ENCODE measurements at places on chromosomes 12 and 14.

DNA sequence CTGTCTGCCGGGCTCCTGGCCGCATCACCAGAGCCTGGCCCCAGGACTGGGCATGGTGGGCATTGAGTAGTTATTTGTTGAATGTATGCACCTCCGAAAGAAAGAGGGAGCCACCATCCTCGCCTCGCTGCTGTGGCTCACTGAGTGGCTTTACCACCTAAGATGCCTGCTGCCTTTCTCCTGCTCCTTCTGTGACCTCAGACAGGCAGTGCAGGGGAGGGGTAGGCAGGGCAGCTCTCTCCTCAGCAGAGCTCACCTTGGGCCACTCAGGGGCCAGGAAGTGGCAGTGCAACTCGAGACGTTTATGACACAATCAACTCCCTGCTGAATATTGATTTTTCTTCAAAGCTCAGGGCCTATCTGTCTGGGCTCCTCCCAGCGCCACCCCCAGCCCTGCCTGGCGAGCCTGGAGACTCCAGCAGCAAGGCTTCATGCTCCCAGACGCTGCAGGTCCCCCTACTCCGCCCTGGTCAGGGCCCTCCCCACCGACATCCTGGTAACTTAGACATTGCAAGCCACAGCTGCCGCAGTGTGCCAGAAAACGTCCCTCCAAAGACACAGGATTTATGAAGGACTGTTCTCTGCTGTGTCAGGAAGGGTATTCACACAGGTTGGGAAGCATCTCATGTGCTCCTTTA, 84.3 kb upstream of the DIO3 start:
- DNase-seq = no peak

GRCh38 chr14:37625597-37626595, 30.5 kb downstream of the TTC6 start:
- DNase-seq = no peak

- DNase-seq = no peak
These were observed 74.3 kb downstream of the SYNE3 start for GRCh38 chr14:95442016-95442632.

- DNase-seq = no peak
These were observed 18.3 kb downstream of the NOC4L start for GRCh38 chr12:132162508-132163031.

GRCh38 chr14:47917344-47917954, 242.0 kb upstream of the MDGA2 start:
- DNase-seq = no peak

GRCh38 chr14:64912261-64912660, 2.0 kb upstream of the CHURC1 start:
- DNase-seq = no peak

GRCh38 chr12:24681570-24681969, 267.3 kb downstream of the BCAT1 start:
- DNase-seq = no peak

DNA sequence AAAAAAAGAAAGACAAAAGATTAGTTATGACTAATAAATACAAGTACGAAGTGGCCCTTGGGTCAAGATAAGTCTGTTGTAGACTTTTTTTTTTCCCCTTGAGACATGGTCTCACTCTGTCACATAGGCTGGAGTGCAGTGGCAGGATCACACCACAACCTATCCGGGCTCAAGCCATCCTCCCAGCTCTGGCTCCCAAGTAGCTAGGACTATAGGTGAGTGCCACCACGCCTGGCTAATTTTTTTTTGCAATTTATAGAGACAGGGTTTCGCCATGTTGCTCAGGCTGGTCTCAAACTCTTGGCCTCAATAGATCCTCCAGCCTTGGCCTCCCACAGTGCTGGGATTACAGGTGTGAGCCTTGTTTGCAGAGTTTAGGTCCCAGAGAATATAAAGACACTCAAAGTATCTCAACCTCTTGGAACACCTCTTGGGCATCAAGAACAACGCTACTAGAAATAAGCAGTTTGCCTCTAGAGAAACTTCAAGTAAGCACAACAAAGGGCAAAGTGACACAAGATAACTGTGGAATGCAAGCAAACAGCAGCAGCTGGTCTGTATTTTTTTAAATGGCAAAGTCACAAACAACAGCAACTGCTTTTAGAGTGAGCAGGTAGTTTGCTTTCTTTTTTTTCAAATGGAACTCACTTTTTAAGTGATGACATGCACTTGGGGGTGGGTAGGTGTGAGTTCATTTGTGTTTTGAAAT, 3.9 kb upstream of the MDM2 start:
- DNase-seq = no peak

DNA sequence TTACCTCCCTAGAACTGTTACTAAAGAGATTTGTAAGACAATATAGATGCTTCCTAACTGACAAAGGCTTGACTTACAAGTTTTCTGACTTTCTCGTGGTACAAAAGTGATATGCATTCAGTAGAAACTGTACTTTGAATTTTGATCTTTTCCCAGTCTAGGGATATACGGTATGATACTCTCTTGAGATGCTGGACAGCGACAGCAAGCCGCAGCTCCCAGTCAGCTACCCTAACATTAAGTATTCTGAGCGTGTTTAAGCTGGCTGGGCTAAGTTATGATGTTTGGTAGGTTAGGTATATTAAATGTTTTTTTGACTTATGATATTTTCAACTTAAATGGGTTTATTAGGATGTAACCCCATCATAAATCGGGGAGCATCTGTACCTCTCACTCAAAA, 55.2 kb upstream of the CDKL1 start:
- DNase-seq = no peak

- DNase-seq = no peak
These were observed 166.3 kb downstream of the KIF26A start for GRCh38 chr14:104304451-104305351.

GRCh38 chr12:62915204-62915529, 19.8 kb downstream of the PPM1H start:
- no peak for DNase-seq

DNA sequence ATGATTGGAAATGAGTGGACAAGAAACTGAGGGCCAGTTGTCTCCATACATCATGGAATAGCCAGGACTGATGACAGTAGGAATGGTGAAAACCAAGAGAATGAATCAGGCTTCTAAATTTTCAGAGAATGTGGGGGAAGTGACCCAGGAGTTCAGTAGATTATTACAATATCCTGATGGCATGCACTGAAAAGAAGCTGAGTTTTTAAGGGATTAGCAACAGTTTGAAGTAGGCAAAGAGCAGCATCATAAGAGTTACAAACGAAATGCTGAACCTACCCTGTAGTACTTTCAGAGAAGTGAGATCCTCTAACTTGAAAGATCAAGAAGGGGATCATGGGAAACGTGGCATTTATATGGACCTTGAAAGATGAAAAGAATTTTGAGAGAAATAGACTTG, 13.2 kb downstream of the SLC2A14 start:
- no peak for DNase-seq

DNA sequence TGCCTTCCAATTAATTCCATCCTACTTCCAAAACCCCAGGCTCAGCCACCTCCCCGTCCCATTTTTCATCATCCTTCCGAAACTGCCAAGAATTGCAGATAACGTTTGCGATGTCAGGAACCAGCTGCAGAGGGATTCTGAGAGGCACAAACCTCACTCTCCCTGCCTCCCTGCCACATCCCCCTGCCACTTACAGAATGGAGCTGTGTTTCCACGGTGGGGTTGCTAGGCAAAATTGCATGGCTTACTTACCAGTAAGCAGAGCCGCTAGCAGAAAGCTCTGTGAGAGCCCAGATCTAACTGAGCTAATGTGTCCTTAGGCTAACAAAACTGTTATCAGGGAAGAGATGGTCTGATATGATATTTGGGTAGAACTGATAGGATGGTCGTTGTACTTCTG, 127.4 kb downstream of the KCNK10 start:
- no peak for DNase-seq

DNA sequence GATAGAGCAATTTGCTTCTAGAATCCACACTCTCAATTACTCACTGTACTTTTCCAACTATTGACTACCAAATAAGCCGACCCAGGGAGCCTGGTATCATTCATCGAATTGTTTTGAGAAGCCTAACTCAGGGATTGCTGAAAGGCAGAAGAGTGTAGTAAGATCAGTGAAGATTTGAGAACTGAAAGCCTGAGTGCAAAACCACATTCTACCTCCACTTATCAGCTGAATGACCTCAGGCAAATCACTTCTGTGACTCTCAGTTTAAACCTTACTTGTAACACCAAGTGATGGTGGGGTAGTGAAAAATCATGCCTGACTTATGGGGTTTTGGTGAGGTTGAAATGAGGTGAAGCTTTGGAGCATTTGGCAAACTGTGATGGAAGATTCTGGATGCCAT, 126.1 kb upstream of the MAX start:
- no peak for DNase-seq

DNA sequence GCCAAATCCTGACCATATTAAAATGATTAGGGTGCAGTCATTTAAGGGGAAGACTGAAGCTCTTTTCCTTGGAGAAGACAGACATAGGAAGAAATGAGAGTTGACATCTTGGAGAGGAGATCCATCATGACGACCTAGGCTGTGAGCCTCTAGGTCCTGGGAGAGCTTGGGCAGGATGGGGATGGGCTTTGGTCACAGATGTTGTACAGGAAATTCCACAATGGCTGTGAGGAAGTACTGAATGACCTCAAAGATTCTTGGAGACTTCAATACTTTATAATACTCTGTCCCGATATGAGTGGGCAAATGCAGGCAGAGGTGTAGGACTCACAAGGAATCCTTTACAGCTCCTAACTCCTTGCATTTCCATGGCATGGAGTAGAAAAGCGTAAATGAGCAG, 204.9 kb upstream of the FRMD6 start:
- no peak for DNase-seq

- DNase-seq = peak; percentile 83
These were observed 602 bp downstream of the APEX1 start for GRCh38 chr14:20455355-20456300.

GRCh38 chr14:99394602-99395156, 86.0 kb downstream of the SETD3 start:
- no peak for DNase-seq

- no peak for DNase-seq
These were observed 117.7 kb downstream of the RFLNA start for GRCh38 chr12:124412646-124413015.

DNA sequence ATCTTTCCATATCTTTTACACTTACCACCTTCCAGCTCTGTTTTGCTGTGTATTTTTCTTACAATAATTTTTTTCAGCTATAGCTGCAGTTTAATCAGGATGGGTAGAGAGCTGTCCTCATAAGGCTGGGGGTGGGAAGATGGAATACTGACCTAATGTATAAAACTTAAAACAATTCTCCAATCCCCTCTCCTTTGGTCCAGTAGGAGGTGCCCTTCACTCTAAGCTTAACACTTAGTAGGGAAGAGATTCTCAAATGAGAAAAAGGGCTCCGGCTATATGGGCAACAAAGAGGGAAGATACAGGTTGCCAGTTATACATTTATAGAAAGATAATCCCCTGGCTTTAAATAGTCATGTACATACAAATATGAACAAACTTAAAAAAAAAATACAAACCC, 2.8 kb downstream of the ORMDL2 start:
- DNase-seq = no peak

- no peak for DNase-seq
These were observed 1.0 kb downstream of the ZDHHC22 start for GRCh38 chr14:77140359-77141213.

DNA sequence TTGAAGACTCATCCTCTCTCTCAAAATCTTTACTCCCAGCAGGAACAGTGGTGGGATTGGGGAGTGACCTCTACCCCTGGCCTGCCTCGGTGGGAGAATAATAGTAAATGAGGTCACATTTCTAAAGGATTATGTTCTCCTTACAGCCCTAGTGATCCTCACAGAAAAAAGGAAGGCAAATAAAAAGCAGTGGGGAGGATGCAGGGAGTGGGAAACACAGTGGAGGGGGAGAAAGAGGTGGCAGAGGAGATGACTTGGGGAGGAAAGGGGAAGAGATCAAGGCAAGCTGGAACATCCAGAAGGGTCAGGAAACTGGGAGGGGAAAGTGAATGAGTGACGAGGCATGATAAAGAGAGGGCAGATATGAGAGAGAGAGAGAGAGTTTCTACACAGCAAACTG, 8.3 kb upstream of the SYNDIG1L start:
- no peak for DNase-seq

GRCh38 chr12:45076417-45077026, 25.6 kb upstream of the DBX2 start:
- DNase-seq = no peak

GRCh38 chr12:55780685-55781084, 36.8 kb downstream of the SARNP start:
- DNase-seq = no peak
